ENCODE measurements at places on chromosomes 11 and 22. TPM values are rescaled to one million over a fixed set of nuclear protein-coding genes. Genes with fewer than 3 reads are reported as not detected.

Gene DBX1
- not detected for total RNA-seq

Gene ANO5
- 2.7 TPM for total RNA-seq

DNA sequence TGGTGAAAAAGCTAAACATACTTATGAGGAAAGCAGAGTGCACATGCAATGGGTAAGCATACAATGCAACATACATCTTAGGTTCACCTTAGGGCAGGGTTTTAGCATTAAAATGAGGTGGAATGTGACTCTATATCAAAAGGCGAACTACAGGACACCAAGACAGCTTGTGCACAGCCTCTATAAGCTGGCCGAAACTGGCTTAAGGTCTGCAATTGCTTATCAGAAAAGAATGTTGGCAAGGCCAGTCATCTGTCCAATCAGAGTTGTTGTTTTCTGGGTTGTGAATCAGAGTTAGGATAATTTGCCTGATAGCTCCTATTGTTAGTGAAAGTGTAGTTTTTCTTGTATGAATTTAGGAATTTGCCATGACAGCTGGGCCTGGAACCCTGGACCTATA lies 76.5 kb downstream of the LRRC4C start:
- no peaks in the 10 kb centered on the region for H3K27me3 ChIP-seq
- no peak for DNase-seq
- H3K27ac ChIP-seq: no peak overlapping the region

DNA sequence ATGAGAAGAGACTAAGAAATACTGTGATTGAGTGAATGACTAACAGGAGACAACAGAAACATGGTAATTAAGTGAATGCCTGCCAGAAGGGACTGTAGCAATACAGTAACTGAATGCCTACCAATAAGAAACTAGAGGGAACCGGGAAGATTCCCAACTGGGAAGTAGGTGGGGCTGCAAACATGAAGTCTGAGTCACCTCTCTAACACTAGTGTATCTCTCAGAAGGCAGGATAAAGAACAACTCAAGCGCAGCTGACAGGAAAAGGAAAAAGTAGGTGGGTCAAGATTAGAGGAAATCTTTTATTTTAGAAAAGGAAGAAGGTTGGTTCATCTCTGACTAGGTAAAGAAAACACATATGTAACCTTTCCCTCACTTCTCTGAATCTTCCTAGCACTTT lies 14.0 kb downstream of the C11orf42 start:
- no peak overlapping the region for H3K27ac ChIP-seq
- DNase-seq: no peak
- H3K36me3 ChIP-seq: peaks cover 100% of the 10 kb centered on the region
- H3K4me3 ChIP-seq: no peak overlapping the region

DNA sequence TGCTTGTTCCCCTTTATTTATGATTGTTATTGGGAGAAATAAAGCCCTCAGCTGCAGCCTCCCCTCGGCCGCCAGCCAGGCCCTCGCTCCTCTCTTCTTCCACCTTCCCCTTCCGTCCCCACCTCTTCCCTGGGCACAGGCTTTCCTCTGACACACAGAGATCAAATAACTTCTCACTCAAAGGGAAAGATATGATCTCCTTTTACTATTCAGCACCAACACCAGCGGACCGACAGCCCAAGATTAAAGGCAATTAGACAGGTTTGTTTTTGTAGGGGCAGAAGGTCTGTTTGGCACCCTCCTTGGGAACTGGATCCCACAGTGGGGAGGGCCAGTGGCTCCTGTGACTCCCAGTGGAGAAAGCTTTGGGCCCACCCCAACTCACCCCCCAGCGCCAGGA lies 23.0 kb downstream of the NECTIN1 start:
- no peak for DNase-seq
- H3K4me3 ChIP-seq: no peak overlapping the region
- peaks cover 13% of the 10 kb centered on the region for H3K27me3 ChIP-seq
- H3K36me3 ChIP-seq: no peaks in the 10 kb centered on the region
- no peak overlapping the region for H3K27ac ChIP-seq

Gene TSSK2
- total RNA-seq: not detected

GRCh38 chr22:26354707-26355106 lies 74.4 kb upstream of the ASPHD2 start:
- no peak overlapping the region for H3K27ac ChIP-seq
- H3K27me3 ChIP-seq: peaks cover 31% of the 10 kb centered on the region
- no peaks in the 10 kb centered on the region for H3K36me3 ChIP-seq
- H3K4me3 ChIP-seq: no peak overlapping the region
- H3K4me1 ChIP-seq: no peaks in the 10 kb centered on the region

- DNase-seq: no peak
- H3K4me1 ChIP-seq: no peaks in the 10 kb centered on the region
- H3K36me3 ChIP-seq: no peaks in the 10 kb centered on the region
Observed at GRCh38 chr11:75497788-75498409, 27.8 kb downstream of the GDPD5 start.

GRCh38 chr11:31895926-31896325 lies 84.8 kb upstream of the PAX6 start:
- H3K27ac ChIP-seq: no peak overlapping the region
- DNase-seq: no peak
- no peaks in the 10 kb centered on the region for H3K4me1 ChIP-seq
- H3K36me3 ChIP-seq: no peaks in the 10 kb centered on the region
- no peak overlapping the region for H3K4me3 ChIP-seq

DNA sequence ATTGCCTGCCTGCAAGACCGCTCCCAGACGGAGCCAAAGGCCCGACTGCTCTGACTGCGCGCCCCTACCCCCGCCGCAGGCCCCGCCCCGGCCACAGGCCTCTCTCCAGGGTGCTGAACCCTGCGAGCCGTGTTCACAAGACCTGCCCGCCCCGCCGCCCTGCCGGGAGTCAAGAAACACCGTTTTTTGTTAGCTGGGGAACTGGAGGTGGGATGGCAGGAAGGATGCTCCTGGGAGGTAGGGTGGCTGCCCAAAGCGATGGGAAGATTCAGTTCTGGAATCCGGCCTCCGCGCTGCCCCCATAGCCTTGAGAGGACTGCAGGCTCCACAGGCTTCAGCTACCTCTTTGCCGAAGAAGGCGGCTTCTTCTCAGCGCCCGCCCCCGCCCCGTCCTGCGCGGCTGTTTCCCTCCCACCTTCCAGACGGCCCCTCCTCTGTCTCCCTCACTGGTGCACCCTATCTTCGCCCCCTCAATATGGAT lies 2.7 kb upstream of the PDE2A start:
- peaks cover 22% of the 10 kb centered on the region for H3K27me3 ChIP-seq
- H3K4me1 ChIP-seq: no peaks in the 10 kb centered on the region
- peak; percentile 89 for DNase-seq
- no peaks in the 10 kb centered on the region for H3K36me3 ChIP-seq

GRCh38 chr11:126214441-126214840 lies 2.9 kb downstream of the FAM118B start:
- H3K36me3 ChIP-seq: no peaks in the 10 kb centered on the region
- peaks cover 83% of the 10 kb centered on the region for H3K4me1 ChIP-seq
- DNase-seq: no peak
- peak overlapping the region; percentile 28 for H3K27ac ChIP-seq

Gene NAALAD2
- 5.4 TPM for total RNA-seq

GRCh38 chr11:119427279-119427678 lies 4.3 kb upstream of the THY1 start:
- no peak for DNase-seq
- H3K4me3 ChIP-seq: no peak overlapping the region
- peaks cover 14% of the 10 kb centered on the region for H3K4me1 ChIP-seq
- no peaks in the 10 kb centered on the region for H3K36me3 ChIP-seq
- peaks cover 17% of the 10 kb centered on the region for H3K27me3 ChIP-seq
- no peak overlapping the region for H3K27ac ChIP-seq

- H3K36me3 ChIP-seq: no peaks in the 10 kb centered on the region
- H3K27me3 ChIP-seq: no peaks in the 10 kb centered on the region
- no peak overlapping the region for H3K27ac ChIP-seq
- no peak overlapping the region for H3K4me3 ChIP-seq
- no peaks in the 10 kb centered on the region for H3K4me1 ChIP-seq
Observed at GRCh38 chr11:26764825-26765224, 43.0 kb upstream of the SLC5A12 start.

DNA sequence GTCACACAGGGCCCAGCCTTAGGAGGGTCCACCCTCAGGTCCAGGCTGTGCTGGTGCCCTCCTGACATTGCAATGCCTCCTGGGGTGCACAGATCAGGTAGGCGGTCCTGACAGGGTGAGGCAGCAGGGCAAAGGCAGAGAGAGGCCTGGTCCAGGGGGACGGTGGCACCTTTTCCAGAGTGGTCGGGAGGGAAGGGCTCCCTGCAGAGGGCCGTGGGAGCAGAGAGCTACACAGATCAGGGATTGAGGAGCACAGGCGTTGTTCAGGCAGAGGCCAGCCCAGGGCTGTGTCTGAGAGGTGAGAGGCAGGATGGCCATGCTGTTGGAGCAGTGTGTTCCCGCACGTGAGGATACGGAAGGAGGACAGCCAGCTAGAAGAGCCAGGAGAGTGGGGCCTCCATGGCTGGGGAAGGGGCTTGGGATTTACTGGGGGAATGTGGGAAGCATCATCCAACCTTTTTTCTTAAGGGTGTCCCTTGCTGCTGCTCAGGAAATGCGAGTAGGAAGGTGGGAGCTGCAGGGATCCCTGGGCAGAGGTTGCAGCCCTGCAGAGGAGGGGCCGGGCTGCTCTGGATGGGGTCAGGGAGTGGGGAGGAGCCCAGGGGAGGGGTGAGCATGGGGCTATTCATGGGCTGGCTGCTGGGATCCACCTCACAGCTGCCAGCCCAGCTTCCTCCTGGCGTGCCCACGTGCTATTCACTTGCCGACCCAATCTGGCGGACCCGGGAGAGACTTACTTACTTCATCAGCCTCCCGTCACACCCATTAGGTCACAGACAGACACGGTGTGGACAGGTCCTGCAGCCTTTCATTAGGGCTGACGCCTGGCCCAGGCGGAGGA lies 1516.4 kb downstream of the TBC1D22A start:
- no peak overlapping the region for H3K27ac ChIP-seq
- no peaks in the 10 kb centered on the region for H3K27me3 ChIP-seq
- H3K36me3 ChIP-seq: no peaks in the 10 kb centered on the region
- no peaks in the 10 kb centered on the region for H3K4me1 ChIP-seq
- no peak for DNase-seq
- H3K4me3 ChIP-seq: no peak overlapping the region

- H3K4me3 ChIP-seq: no peak overlapping the region
- H3K4me1 ChIP-seq: no peaks in the 10 kb centered on the region
- H3K27ac ChIP-seq: no peak overlapping the region
- no peaks in the 10 kb centered on the region for H3K36me3 ChIP-seq
- H3K27me3 ChIP-seq: no peaks in the 10 kb centered on the region
Observed at GRCh38 chr11:12704049-12704448, 29.8 kb downstream of the TEAD1 start.

DNA sequence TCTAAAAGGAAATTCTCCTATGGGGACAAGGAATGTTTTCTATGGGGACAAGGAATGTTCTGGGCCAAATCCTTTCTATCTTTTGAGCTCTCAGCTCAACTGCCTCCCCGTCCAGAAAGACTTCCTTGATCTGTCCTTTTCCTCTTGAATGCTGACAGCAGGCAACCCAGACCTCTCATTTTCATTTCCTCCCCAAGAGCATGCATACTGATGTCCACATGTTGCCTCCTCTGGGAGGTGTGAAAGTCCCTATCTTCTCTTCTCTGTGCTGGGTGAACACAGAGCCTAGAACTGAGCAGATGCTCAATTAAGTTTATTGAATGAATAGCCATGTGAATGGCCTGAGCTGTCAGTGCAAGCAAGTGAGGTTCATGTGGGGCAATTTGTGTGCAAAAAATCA lies 331.9 kb upstream of the NARS2 start:
- no peaks in the 10 kb centered on the region for H3K36me3 ChIP-seq
- H3K27me3 ChIP-seq: peaks cover 3% of the 10 kb centered on the region
- no peaks in the 10 kb centered on the region for H3K4me1 ChIP-seq
- DNase-seq: no peak
- H3K27ac ChIP-seq: no peak overlapping the region
- no peak overlapping the region for H3K4me3 ChIP-seq

DNA sequence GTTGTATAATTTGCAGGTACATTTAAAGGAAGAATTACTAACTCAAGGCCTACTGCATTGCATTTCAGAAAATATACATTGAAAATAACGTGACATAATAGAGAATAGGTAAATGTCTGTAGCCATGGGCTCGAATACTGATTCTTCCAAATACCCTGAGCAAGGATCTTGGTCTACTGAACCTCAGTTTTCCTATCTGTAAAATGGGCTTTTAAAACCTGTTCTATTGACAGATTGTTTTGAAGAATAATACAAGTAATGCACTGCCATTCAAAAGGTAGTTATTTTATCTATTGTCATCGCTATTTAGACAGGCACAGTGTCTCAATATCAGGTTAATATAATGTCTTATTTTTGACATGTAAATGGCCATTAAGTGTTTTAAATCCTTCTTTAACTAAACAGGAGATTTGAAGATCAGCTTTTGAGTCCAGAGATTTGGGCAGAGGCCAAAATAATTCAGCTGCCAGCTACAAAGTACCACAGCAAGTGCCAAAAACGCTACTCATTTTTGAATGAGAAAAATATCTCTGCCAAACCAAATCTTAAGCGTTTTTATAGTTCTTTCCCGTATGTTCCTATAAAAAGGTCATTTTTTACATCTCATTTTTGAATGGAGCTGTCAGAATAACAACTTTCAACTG lies 56.7 kb downstream of the CTSC start:
- no peak overlapping the region for H3K4me3 ChIP-seq
- H3K36me3 ChIP-seq: no peaks in the 10 kb centered on the region
- no peaks in the 10 kb centered on the region for H3K4me1 ChIP-seq
- no peak for DNase-seq

Gene MRE11
- 29.5 TPM for total RNA-seq

DNA sequence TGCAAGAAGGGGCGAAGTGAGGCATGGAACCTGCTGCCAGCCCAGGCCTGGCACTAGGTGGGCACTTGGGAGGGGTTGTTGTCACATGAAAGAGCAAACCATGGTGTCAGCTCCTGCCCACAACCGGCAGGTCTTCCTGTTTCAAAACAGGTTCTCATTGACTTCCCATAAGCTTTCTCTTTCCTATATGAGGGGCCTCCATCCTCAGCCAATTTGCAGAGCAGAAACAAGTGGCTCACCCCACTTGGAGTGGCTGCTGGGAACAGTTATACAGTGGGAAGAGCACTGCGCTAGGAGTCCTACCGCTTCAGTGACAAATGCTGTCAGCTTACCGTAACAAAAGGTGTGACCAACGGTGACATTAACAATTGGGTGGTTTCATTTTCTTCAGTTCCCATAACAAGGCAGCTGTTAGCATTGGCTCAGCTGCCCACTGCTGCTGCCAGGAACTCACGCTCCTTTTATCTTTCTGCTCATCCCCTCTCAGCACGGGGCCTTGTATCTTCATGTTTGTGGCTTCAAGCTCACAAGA lies 10.2 kb upstream of the SSTR3 start:
- H3K4me1 ChIP-seq: peaks cover 90% of the 10 kb centered on the region
- H3K27ac ChIP-seq: peak overlapping the region; percentile 93

- no peaks in the 10 kb centered on the region for H3K36me3 ChIP-seq
- H3K27me3 ChIP-seq: no peaks in the 10 kb centered on the region
- no peak overlapping the region for H3K4me3 ChIP-seq
- H3K4me1 ChIP-seq: no peaks in the 10 kb centered on the region
- no peak for DNase-seq
Observed at GRCh38 chr11:30786256-30787110, 200.3 kb upstream of the MPPED2 start.

DNA sequence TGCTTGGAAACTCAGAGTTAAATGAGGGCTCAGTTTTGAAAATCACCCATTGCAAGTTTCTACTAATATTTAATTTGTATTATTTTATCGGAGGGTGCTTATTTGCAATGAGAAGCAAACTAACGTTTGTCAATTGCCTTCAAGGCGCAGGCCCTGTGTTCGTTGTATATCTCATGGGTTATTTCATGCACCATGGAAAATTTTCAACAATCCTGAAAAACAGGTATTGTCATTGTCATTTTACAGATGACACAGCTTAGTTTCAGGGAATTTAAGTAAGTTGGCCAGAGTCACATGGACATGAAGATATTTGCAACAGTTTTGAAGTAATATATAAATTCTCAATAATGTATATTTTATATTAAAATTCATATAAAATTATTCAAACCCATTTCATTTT lies 157.7 kb upstream of the MTMR2 start:
- H3K4me3 ChIP-seq: no peak overlapping the region
- no peaks in the 10 kb centered on the region for H3K27me3 ChIP-seq
- H3K36me3 ChIP-seq: no peaks in the 10 kb centered on the region

Gene MUC6
- total RNA-seq: 0.76 TPM

Gene PRR33
- total RNA-seq: not detected

Gene IGSF9B
- 3.9 TPM for total RNA-seq
